ENCODE measurements at places on chromosomes 4 and X.

- DNase-seq: no peak
Measured at GRCh38 chr4:1445716-1446445, 39.6 kb upstream of the NKX1-1 start.

DNA sequence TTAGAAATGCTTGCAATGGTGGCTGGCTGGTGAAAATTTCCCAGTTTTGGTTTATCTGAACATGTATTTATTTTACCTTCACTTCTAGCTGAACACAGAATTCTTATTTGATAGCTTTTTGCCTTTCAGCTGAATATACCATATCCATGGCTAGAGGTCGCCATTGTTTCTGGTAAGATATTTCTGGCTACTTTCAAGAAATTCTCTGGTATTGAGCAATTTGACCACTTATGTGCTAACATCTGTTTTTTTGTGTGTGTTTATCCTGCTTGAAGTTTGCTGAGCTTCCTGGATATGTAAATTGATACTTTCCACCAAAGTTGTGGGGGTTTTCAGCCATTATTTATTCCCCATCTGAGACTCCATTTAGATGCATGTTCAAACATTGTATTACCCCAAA lies 75.4 kb downstream of the FBXW7 start:
- DNase-seq: peak; percentile 22

DNA sequence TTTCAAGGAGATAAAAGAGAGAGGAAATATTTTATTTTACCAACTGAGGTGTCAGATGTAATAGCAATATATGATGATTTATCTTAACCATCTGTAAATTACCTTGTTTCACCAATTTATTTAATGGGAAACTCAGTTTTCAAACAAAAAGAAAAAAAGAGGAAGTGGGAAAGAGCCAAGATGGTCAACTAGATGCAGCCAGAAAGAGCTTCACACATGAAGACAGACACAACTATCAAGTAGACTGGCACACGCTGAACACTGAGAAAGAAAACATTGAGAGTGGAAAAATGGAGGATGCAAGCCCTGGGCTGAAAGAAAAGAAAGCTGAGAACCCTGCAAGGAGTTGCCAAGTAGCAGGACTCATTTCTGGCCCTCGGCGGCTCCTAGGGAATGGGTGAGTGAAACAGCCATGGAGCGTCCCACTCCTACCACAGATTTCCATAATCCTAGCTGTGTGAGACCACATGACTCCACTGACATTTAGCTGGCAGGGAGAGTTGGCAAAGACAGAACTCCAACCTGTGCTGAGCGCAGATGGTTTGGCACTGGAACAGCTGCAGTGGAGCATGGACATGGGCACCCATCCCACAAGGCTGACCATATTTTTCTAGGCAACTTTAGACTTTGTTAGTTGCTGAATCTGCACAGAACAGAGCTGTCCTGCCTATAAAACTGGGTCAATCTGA lies 409.3 kb downstream of the FAM47B start:
- no peak for DNase-seq

DNA sequence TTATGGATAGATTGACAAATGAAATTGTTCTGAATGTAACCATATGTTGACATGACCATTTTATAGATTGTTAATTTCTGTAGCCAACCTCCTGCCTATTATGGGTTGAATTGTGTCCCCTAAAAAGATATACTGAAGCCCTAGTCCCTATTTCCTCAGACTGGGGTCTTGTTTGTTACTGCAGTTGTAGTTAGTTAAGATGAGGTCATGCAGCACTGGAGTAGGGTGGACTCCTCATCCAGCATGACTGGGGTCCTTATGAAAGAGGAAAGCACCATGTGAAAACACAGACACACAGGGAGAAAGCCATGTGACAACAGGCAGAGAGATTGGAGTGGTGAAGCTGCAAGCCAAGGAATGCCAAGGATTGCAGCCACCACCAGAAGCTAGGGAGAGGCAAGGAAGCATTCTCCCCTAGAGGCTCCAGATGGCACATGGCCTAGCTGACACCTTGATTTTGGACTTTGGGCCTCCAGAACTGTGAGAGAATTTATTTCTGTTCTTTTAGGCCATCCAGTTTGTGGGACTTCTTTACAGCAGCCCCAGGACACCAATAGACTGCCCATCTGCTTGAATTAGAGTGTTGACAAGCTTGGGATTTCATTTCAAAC lies 14.0 kb downstream of the MTM1 start:
- no peak for DNase-seq

Data from SIG-M5 (cell line).